ENCODE measurements at places on chromosomes 12 and 14.

- no peak for DNase-seq
Measured at GRCh38 chr12:96454396-96454795, 35.0 kb upstream of the CFAP54 start.

DNA sequence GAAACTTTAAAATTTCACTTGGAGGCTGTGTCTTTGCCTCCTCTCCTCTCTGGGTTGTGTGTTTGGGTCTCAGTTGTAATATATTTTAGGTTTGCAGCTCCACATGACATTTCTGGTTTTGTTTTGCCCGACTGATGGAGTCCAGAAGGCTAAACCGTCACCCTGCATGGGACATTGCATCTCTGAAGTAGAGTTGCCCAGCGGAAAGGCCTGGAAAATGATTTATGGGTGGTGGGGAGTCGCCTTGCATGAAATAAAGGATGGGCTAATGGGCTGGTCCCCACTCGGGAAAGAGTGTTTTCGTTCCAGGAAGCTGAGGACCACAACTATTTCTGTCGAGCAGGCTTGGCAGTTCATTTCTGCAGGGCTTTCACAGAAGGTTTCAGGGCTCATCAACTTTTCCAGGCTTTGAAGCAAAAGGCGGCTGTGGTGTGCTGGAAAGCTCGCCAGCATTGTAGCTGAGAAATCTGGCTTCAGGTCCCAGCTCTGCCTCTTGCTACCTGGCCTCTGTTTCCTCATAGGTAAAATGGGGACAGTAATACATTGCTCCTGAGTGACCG is 74.8 kb upstream of the GSC start:
- DNase-seq, result no peak

- no peak for DNase-seq
Measured at GRCh38 chr12:54411391-54412241, 7.5 kb downstream of the ITGA5 start.

- no peak for DNase-seq
Measured at GRCh38 chr12:54381136-54381535, 3.4 kb downstream of the ZNF385A start.

- DNase-seq, result no peak
Measured at GRCh38 chr12:70849265-70849960, 71.1 kb downstream of the PTPRR start.

DNA sequence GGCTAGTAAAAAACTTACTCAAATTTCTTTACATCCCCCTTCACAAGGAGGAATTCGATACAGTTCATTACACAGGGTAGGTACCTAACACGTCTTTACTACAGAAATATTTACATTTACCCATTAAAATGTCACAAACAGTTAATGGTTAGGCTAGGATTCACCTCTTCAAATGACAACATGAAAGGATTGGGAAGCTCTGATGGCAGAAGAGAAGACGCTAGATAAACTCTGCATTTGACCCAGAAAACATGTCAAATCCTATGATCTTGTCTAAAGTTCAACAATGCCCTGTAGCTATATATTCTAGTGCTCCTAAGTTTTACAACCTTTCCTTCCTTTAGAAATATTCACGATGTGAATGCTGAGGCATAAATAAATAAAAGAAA is 64.8 kb downstream of the DENND5B start:
- no peak for DNase-seq

GRCh38 chr14:77067632-77068516 is 30.2 kb upstream of the CIPC start:
- peak; percentile 55 for DNase-seq

DNA sequence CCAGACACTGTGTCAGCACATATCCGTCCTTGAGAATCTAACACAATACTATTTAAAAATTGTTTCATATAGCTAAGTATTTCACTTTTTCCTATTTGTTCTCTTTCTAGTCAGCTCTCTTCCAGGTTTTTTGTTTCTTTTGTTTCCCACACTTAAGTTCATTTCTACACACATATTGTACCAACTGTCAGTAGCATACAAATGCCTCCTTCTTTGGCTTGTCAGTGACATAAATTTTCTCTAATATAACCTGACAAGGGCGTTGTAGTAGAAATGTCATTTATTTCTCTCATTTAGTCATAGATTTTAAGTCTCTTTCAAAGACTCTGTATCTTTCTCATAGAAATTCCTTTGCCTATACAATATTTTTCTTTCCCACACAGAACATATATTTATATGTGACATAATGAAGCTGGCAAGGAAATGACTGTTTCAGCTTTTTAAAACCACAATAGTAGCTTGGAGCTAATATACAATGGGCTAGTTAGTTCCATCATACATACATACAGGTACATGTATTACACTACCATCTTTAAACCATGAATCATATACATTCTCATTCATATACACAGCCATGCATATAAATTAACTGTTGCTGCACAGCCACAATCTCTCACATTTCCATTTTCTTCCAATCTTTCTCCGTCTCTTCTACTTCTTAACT is 42.3 kb upstream of the EPS8 start:
- no peak for DNase-seq

GRCh38 chr12:84803661-84804060 is 108.9 kb downstream of the SLC6A15 start:
- DNase-seq, result no peak

DNA sequence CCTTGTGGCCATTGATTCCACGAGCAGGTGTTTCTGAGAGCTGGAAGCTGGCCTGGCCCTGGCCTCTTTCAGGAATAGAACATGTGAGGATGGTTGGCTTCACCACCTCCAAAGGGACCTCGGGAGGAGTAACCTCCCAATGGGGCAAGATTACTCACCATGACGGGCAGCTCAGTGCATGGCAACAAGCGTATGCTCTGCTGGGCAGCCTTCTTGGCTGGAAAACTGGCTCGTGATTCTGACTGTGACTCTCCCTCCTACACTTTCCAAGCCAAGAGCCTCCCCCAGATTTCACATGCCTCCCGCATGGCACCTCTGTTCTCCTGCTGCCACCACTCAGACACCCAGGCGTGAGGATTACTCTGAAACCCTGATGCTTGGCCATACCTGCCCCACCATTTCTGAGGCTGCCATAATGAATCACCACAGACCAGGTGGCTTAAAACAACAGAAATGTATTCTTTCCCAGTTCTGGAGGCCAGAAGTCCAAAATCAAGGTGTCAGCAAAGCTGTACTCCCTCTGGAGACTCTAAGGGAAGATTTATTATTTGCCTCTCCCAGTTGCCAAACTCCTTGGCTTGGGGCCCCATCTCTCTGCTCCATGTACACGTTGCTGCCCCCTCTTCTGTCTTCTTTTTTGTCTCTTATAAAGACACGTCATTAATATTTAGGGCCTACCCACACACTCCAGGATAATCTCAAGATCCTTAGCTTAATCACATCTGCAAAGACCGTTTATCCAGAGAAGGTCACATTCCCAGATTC is 215.9 kb downstream of the CHST11 start:
- no peak for DNase-seq

DNA sequence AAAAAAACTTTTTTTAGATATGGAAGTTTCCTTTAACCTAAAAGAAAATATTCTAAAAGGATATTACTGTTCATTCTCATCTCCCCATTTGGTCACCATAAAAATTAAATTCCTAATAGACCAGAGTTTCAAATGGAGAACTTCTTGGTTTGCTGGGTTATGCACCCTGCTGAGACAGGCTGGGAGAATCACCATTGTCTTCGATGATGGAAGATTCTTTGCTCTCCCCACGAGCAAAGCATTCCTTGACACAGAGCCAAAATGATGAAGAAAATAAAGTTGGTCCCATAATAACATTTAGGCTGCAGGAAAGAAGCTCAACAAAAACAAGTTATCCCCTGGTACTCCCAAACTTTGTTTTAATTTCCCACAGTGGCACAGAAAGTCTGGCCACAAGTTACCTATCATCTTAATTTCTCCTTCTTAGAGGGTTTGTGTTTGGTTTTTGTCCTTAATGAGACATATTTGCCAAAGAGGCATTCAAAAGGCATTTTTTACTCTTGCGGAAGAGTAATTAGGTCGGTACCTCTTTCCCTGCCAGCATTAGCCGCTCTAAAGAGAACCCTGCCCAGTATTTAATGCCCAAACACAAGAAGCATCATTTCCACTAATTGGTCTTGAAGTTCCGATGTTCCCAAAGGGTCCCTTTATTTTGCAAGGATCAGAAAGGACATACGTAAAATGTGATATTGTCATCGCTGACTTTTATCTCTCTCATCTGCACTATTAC is 4.8 kb downstream of the DIO2 start:
- no peak for DNase-seq

DNA sequence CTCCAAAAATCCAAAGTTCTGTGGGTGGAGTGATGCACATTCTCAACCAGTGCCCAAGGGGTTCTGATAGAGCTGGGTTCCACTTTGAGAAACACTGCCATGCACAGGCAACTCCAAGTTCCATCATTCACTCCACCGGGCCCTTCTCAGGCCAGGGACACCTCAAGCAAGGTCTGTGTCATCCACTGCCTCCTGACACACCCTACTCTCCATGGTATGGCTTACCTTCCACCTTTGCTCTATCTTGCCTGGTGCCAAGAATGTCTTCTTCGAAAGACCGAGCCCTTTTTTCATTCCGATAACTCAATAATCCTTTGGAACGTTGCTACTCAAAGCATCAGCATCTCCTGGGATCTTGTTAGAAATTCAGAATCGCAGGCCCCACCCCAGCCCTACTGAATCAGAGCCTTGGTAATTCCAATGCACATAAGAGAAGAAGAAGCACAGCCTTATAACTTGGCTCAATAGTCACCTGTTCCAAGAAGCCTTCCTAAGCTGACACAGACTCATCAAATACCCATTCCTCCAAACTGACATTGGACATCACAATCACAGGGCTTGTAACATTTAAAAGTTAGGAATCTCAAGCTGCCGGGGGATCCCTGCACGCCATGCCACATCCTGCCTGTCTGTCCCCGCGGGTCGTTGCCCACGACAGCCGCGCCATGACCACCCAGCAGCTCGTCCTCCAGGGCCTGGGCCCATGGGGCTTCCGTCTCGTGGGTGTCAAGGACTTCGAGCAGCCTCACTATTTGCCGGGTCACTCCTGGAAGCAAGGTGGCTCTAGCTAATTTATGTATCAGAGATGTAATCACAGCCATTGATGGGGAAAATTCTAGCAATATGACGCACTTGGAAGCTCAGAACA is 66.4 kb downstream of the VCPKMT start:
- DNase-seq, result no peak

- peak; percentile 21 for DNase-seq
Measured at GRCh38 chr12:68364893-68365725, 32.9 kb upstream of the MDM1 start.

GRCh38 chr14:33836900-33837577 is 113.8 kb downstream of the EGLN3 start:
- DNase-seq, result no peak

DNA sequence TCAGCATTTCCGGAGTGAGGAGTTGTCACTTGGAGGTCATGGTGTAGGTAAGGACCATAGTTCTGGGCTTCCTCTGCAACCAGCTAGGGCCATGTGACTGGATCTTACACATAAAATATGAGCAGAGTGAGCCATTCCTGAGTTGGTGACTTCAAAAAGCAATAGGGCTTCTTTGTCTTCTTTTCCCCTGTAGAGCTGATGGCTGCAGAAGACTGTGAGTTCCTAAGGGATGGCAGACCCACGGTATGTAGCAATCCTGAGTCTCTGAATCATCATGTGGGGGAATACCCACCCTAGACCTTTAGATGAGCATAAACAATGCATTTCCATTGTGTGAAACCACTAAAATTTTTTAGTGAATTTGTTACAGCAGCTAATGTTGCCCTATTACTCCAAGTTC is 151.1 kb upstream of the TBX3 start:
- no peak for DNase-seq

GRCh38 chr14:106586098-106586704 is 1059.8 kb downstream of the TMEM121 start:
- no peak for DNase-seq

- no peak for DNase-seq
Measured at GRCh38 chr12:52230364-52231281, 2.4 kb upstream of the KRT7 start.

- DNase-seq, result no peak
Measured at GRCh38 chr12:76201758-76202157, 117.3 kb upstream of the NAP1L1 start.

DNA sequence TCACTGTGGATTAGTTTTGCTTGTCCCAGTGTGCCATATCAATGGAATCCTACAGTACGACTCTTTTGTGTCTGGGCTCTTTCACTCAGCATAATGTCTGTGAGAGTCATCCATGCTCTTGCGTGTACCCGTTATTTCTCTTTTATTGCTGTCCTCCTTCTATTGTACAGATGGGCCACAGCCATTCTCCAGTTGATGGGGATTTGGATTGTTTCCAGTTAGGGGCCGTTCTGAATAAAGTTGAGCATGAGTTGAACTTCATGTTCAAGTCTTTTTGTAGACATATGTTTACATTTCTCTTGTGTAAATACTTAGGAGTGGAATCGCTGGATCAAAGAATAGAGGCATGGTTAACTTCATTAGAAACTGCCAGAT is 38.3 kb downstream of the MYO1H start:
- DNase-seq, result no peak

GRCh38 chr12:52634266-52635056 is 16.1 kb upstream of the KRT73 start:
- DNase-seq, result peak; percentile 17

DNA sequence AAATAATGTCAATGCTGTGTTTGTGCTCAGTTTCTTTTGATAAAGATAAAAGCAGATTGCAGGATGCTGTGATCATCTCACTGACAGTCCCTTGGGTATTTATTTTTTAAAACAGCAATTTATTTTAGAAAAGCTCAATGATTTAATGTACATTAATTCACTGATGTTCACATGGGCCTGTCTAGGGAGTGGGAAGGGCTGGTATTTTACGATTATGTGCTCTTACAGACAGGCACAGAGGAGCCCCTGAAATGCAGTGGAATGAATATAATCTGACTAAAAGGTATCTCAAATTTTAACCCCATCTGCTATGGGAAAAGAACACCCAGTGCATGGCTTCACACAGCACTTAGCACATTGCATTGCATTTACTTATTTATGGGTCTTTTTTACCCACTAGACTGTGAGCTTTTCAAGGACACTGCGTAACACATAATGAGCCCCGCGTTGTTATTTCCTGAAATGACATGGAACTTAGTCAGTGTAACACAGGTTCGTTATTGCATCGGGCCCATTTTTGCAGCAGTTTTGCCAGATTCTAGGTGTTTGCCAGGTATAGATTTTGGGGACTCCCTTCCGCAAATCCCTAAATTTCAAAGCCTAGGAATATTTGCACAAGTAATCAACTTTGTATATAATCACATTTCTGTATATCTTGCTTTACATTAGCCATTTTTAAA is 425.3 kb upstream of the FBXO33 start:
- DNase-seq, result no peak

GRCh38 chr14:94342334-94342934 is 19.3 kb upstream of the SERPINA6 start:
- DNase-seq, result peak; percentile 32

DNA sequence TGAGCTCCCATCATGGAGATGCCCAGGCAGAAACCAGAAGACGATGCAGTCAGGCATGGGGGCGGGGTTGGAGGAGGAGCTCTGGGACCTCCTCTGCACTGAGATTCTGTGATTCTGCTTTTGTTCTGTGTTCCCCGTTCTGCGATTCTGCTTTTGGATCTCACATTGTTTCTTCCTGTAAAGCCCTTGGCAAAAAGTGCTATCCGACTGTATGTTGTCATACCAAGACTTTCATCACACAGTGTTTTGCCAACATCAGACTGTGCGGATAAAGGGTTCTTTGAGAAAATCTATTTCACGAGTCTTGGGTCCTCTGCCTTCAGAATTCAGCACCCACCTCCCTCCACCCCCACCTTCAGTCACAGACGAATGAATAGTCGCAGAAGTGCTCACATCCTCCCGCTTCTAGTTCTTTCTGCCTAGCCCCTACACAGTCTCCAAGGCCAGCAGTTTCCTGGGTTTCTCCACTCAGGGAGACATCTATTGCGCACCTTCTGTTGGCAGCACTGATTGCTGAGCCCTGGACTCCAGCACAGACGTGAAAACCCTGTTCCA is 24.7 kb upstream of the PWP1 start:
- no peak for DNase-seq

GRCh38 chr12:26798023-26798422 is 35.0 kb downstream of the ITPR2 start:
- no peak for DNase-seq

Measured in amygdala (tissue), 56 donors.